ENCODE measurements at places on chromosomes 16 and 17.

GRCh38 chr16:67936880-67937605 is 393 bp upstream of the PSMB10 start:
- DNase-seq: peak; percentile 81

- DNase-seq: no peak
These were observed 1.9 kb downstream of the PRRT2 start for GRCh38 chr16:29813644-29814562.

DNA sequence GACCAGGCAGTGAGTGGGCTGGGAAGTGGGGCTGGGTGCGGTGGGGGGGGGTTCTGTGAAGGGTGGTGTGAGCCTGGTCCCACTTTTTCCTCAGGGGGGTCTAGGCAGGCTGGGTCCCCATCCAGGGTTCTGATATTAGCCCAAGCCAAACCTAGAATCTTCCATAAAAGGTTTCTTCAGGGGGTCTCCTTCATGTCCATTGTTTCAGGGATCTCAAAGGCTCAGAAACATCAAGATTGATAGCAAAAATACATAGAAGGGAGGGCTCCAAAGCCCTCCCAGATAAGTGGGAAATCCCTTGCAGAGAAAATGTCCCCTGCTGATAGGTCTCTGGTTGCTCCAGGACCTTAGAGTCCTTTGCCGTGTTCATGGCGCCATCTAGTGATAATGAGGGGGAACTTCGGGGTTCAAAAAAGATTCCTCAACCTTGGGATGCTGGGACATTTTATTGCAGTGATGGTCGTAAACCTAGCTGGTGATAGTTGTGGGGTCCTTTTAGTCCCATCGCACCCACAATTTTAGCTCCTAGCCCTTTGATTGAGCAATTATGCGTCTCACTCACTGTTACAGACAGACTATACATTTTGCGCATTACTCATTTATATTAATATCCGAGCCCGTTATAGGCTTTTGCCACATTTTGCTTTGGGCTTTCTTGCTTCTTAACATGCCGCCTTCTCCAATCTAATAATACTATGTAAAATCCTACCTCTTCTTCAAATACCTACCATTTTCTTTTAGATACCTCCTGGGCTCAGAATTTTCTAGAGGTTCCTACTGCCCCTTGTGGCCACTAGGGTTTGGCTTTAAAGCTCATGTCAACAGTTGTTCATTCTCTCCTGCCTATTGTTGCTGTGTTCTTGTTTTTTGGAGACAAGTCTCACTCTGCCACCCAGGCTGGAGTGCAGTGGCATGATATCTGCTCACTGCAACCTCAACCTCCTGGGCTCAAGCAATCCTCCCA is 35.1 kb downstream of the IGF2BP1 start:
- peak; percentile 47 for DNase-seq

DNA sequence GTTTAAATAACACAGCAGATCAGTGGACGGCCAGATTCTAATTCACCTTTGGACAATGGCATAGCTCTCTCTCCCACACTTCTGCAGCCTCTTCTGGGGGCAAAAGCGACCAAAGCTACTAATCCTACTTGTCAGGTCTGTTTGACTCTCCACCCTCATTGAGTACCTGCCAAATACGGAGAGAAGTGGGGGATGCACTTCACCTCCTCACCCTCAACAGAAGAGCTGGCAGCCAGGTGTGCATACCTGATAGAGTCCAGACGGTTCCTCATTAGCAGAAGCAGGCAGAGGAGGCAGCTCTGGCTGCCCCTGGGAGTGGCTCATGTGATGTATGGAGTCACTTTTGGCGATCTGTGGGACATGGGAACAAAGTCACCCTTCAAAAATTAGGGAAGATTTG is 4.9 kb downstream of the DNAH3 start:
- DNase-seq: no peak

DNA sequence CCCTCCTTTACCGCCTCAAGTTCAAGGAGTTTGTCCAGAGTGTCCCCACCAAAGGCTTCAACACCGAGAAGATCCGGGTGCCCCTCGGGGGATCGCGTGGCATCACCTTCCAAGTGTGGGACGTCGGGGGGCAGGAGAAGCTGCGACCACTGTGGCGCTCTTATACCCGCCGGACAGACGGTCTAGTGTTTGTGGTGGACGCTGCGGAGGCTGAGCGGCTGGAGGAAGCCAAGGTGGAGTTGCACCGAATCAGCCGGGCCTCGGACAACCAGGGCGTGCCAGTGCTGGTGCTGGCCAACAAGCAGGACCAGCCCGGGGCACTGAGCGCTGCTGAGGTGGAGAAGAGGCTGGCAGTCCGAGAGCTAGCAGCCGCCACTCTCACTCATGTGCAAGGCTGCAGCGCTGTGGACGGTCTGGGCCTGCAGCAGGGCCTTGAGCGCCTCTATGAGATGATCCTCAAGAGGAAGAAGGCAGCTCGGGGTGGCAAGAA is 1.1 kb downstream of the ARL4D start:
- DNase-seq: no peak

- no peak for DNase-seq
These were observed 221.6 kb downstream of the FTO start for GRCh38 chr16:53925526-53925925.

- no peak for DNase-seq
These were observed 5.4 kb upstream of the PSMC5 start for GRCh38 chr17:63821804-63822203.

GRCh38 chr17:33730131-33730530 is 437.0 kb upstream of the ASIC2 start:
- no peak for DNase-seq

GRCh38 chr16:55047331-55047730 is 116.7 kb downstream of the IRX5 start:
- no peak for DNase-seq

DNA sequence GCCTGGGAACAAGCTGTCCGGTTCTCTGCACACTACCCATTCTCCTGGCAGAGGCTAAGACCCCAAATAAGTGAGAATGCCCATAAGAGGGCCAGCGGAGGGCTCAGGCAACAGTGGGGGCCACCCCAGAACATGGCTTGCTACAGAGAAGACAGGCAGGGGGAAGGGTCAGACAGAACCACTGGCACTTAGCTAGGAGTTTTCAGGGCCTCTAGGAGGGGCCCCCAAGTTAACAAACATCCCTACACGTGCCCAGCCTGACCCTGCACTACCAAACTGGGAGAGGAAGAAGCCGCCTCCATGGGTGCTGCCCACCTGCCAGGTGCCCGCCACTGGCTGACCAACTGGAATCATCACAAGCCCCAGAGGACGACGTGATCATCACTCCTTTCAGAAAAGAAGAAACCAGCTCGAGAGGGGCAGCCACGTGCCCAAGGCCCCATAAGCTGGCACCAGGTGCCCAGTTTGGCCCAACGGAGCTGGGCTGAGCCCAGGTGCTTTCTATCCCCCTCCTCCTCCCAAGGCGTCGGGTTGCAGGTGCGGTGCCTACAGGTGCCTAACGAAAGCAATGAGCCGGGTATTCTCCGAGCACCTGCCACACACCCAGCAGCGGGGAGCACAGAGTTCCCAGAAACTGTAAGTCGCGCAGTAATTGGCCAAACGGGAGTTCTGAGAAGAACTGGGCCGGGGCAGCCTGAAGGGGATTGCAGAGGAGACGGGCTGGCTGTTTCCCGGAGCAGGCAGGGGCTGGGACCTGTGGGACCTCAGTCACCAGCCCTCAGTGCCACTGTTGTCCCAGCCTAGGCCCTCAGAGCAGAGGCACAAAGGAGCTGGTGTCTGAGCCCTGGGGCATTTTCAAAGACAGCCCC is 13.2 kb downstream of the RPH3AL start:
- no peak for DNase-seq

DNA sequence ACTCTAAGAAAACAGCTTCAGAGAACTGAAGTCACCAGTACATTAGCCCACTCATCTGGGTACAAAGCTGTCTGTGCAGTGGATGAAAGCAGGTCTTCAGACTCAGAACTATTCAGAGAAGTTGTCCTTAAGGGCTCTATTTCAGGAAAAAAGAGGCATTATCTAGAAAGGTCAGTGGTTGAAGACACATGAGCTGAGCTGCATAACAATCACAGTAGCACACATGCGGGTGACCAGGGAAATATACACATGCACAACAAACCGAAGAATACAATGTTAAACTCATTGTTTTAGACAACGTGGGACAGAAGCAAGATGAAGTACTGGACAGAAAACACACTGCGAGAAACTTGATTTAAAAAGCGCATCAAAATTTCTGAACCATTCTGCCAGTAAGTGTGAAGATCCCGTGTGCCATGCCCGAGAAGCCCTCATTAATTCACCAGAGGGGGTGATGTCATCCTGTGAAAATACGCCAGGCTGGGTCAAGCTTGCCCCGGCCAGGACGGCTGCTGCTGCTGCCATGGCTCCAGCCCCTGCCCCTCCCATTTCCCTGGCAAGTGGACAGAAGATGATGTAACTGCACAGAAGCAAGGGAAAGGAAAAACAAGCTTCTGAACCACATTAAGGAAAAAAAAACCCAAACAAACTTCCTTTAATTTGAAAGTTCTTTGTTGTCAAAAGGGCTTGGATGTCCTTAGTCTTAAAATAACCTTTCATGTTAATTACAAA is 10.1 kb downstream of the DYNC1LI2 start:
- DNase-seq: no peak

DNA sequence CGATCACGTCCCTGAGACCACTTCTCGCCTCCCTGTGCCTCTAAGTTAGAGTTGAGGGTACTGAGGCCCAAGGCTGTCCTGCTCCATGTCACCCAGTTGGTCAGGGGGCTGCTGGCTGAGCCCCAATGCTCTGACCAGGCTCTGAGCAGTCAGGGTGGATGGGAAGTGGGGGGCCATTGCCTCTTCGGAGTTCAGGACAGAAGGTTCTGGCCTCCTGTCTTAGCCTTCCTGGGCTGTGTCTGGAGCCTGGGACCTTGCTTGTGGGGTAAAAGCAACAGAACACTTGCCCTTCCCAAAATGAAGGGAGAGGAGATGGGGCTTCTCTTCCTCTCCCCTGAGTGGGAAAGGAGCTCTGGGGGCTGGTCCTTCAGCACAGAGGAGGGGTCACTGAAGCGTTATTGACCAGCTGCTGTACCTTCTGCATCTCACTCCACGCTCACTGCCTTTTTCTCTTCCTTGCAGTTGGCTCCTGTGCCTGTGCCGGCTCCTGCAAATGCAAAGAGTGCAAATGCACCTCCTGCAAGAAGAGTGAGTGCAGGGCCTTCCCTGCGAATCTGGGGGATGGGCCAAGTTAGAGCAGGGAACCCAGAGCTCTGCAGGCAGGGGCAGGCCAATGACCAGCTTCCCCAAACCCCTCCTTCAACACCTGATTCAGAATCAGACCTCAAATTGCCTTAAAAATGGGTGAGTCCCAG is 580 bp downstream of the MT1X start:
- DNase-seq: no peak

- DNase-seq: peak; percentile 58
These were observed 11.8 kb downstream of the GNAO1 start for GRCh38 chr16:56203052-56203451.
